Karpas-422 (cell line): ENCODE measurements at places on chromosomes 1 and 21. TPM values are rescaled to one million over a fixed set of nuclear protein-coding genes. Genes with fewer than 3 reads are reported as not detected.

DNA sequence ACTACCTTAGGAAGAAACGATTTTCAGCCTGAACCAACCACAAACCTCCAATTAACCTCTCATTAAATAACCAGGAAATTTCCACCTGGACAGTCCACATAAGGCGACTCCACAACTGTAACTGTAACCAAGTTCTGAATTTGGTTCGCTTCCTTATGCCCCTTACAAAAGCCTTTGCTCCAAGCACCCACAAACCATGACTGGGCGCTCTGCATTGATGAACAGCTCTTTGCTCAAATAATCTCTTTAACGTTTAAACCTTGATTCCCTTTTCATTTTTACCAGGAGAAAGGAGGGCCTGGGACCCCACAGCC is 38.2 kb upstream of the ZNF124 start:
- peak overlapping the region; percentile 75 for H3K4me3 ChIP-seq
- H3K27ac ChIP-seq = peak overlapping the region; percentile 36; the same call in 1 of the 2 replicates
- DNase-seq = no peak
- H3K36me3 ChIP-seq = peaks cover 40% of the 10 kb centered on the region

GRCh38 chr21:34845521-34846451 is 177.0 kb downstream of the CLIC6 start:
- no peak overlapping the region for H3K27ac ChIP-seq
- H3K36me3 ChIP-seq = no peaks in the 10 kb centered on the region
- H3K4me1 ChIP-seq = no peaks in the 10 kb centered on the region
- no peak overlapping the region for H3K4me3 ChIP-seq
- DNase-seq = no peak

GRCh38 chr1:63748641-63749040 is 25.2 kb upstream of the ROR1 start:
- H3K4me1 ChIP-seq = no peaks in the 10 kb centered on the region
- no peak overlapping the region for H3K27ac ChIP-seq

DNA sequence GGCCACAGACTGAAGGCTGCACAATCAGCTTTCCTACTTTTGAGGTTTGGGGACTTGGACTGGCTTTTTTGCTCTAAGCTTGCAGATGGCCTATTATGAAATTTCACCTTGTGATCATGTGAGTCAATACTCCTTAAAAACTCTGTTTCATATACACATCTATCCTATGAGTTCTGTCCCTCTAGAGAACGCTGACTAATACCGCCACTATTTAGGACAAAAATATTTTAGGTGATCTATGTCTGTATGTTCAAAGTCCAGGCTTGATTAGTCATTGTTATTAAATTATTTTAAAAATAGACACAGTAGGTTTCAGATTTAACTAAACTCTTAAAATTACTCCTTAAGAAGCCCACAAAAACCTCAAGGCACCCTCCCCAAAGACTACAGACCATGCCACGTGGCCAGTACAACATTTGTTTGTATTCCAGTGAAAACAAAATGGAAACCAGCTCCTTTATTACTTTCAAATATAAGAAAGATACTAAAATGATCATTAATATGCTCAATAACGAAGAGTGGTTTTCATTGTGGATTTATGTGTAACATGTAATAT is 63.1 kb downstream of the TMPRSS15 start:
- H3K36me3 ChIP-seq = no peaks in the 10 kb centered on the region
- no peaks in the 10 kb centered on the region for H3K27me3 ChIP-seq
- no peak overlapping the region for H3K4me3 ChIP-seq
- H3K4me1 ChIP-seq = no peaks in the 10 kb centered on the region

DNA sequence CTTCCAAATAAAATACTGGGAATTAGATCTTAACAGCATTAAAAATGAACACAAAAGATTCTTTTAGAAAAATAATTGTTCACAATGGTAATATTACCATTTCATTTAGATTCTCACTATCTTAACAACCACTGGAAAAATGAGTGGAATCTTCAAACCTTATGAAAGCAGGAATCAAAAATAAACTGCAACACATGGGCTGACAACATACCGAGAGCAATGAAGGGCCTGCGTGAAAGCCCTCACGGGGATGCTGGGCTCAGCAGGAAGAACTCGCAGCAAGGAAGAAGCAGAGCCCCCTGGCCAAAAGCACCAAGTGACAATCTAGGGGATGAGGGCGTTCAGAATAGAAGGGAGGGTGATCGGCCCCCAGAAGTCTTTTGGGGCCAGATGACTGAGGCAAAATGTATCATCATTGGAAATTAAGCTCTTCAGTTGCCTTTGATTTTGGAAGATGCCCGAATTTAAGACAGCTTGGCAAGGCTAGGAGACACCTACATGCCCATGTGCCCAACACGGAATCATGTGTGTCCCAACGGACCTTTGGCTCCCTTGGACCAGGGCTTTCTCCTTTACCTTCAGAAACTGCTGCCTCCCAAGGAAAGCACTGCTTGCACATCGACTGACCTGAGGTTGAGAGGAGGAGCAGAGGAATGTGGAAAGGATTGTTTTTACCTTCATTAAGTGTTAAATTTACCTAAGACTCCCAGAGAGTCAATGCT is 103.9 kb downstream of the TGFBR3 start:
- H3K4me1 ChIP-seq = no peaks in the 10 kb centered on the region
- no peak overlapping the region for H3K27ac ChIP-seq
- no peaks in the 10 kb centered on the region for H3K36me3 ChIP-seq
- no peak overlapping the region for H3K4me3 ChIP-seq

GRCh38 chr1:228459091-228459993 is 27.8 kb upstream of the RNF187 start:
- H3K27ac ChIP-seq = no peak overlapping the region
- H3K27me3 ChIP-seq = no peaks in the 10 kb centered on the region
- DNase-seq = no peak
- no peak overlapping the region for H3K4me3 ChIP-seq
- H3K36me3 ChIP-seq = no peaks in the 10 kb centered on the region

DNA sequence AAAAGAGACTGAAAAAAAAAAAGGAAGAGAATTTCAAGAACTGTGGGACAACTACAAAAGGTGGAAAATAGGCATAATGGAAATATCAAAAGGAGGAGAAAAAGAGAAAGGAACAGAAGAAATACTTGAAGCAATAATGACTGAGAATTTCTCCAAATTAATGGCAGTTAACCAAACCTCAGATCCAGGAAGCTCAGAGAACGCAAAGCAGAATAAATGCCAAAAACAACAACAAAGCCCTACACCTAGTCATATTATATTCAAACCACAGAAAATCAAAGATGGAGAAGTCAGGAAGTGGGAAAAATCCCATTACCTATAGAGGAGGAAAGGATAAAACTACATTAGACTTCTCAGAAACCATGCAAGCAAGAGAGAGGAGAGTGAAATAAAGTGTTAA is 20.7 kb upstream of the AHCYL1 start:
- no peak for DNase-seq
- no peak overlapping the region for H3K4me3 ChIP-seq
- H3K36me3 ChIP-seq = no peaks in the 10 kb centered on the region
- H3K27me3 ChIP-seq = no peaks in the 10 kb centered on the region; the same call in 1 of the 2 replicates
- no peak overlapping the region for H3K27ac ChIP-seq

GRCh38 chr1:212215910-212216309 is 69.3 kb upstream of the PPP2R5A start:
- no peak for DNase-seq
- H3K4me3 ChIP-seq = no peak overlapping the region
- no peaks in the 10 kb centered on the region for H3K27me3 ChIP-seq
- no peaks in the 10 kb centered on the region for H3K4me1 ChIP-seq
- H3K36me3 ChIP-seq = no peaks in the 10 kb centered on the region

DNA sequence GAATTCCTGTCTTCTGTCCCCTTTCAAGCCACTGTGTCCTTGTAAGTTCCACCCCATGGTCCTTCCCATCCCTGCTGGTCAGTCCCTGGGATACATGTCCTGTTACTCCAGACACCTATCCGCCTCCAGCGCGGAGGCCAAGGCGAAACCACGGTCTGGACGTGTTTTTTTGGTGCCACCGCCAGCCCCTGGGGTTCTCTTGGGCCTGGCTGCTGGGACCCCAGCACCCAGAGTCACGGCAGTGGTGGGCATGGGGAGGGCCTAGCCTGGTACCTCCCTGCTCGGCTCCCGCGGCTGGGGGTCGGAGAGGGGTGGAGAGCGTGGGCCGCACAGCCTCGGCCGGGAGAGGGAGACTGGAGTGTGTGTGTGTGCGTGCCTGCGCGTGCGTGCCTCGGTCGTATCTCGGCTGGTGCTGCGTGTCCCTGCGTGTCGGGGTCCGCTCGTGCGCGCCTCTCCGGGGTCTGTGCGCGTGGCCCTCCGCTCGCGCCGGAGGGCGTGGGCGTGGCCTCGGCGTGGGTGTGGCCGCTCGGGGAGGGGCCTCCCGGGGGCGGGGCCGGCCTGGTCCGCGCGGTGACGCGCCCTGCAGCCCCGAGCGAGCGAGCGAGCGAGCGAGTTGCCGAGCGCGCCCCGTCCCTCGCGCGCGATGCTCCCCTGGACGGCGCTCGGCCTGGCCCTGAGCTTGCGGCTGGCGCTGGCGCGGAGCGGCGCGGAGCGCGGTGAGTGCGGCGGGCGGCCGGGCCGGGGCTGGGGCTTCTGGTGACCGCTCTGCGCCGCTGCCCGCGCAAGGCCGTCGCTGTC is at the start of gene VWA1:
TSS of gene VWA1 (plus strand) at position 585 of the 798 bp plus-strand sequence. CDS start at position 644, 59 bp downstream.
- no peak within 1 kb of the TSS for H3K4me3 ChIP-seq
- H3K27ac ChIP-seq = no peak within 1 kb of the TSS
- DNase-seq = no peak
- H3K36me3 ChIP-seq = no peaks in the 10 kb centered on the region

GRCh38 chr1:27668121-27668807 is 3.7 kb downstream of the IFI6 start:
- H3K4me3 ChIP-seq = no peak overlapping the region
- no peak overlapping the region for H3K27ac ChIP-seq
- DNase-seq = no peak
- no peaks in the 10 kb centered on the region for H3K36me3 ChIP-seq

DNA sequence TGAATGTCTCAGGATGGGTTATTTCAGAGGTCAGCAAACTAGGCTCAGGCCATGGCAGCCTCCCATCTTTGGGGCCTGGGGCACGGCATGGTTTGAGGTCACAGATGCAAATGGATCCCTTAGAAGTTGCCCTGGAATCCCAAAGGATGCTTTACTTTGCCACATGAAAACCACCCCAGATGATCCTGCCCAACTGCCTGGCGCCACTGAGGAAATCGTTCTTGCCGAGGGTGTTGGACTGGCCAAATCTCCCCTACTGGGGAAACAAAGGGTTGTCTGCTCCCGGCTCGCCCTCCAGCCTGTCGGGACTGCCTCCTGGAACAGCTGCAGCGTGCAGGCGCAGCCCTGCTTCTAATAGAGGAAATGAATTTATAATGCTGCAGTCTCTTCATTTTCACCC is 173.0 kb upstream of the LMO4 start:
- no peak overlapping the region for H3K4me3 ChIP-seq
- no peaks in the 10 kb centered on the region for H3K27me3 ChIP-seq
- H3K4me1 ChIP-seq = peaks cover 18% of the 10 kb centered on the region
- no peaks in the 10 kb centered on the region for H3K36me3 ChIP-seq

- no peak overlapping the region for H3K4me3 ChIP-seq
- H3K27ac ChIP-seq = no peak overlapping the region
- DNase-seq = no peak
- H3K27me3 ChIP-seq = no peaks in the 10 kb centered on the region
- H3K36me3 ChIP-seq = no peaks in the 10 kb centered on the region
- no peaks in the 10 kb centered on the region for H3K4me1 ChIP-seq
Measured at GRCh38 chr1:59427155-59427554, 130.3 kb downstream of the FGGY start.

DNA sequence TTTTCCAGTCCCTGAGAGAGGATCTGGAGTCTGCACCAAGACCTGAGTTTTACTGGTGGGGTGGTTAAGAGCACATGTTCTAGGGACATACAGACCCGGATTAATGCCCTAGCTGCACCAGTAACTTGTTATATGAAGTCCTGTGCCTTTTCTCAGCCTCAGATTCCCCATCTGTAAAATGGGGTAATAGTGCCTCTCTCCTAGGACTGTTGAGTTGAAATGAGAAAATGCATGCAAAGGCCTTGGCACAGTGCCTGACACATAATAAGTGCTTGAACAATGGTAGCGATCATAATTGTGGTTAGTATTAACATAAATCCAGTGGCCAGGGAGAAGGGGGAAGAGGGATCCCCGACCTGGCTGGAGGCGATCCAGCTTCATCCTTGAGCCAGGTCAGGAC is 12.3 kb downstream of the AHDC1 start:
- no peaks in the 10 kb centered on the region for H3K4me1 ChIP-seq
- no peak overlapping the region for H3K4me3 ChIP-seq
- no peaks in the 10 kb centered on the region for H3K27me3 ChIP-seq

- H3K4me3 ChIP-seq = no peak overlapping the region
- no peaks in the 10 kb centered on the region for H3K36me3 ChIP-seq
- H3K27me3 ChIP-seq = no peaks in the 10 kb centered on the region
Measured at GRCh38 chr1:38456531-38456876, 403.1 kb downstream of the RRAGC start.

DNA sequence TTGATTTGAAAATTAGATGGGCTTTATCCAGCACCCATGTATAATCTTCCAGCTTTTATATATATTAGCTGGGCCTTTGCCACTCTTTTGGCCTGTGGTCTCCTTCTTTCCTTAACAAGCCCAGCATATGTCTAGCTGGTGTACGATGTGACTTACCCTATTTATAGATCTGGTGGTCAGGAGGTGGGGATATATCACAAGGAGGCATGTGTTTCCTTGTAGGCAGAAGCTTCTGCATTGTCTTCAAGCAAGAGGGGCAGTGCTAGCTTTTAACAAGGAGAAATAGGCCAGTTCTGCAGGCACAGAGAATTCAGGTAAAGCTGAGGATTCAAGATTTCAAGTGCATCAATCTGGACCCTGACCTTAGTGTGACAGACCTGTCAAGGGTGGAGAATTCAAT is 38.0 kb upstream of the DNASE2B start:
- no peaks in the 10 kb centered on the region for H3K27me3 ChIP-seq
- no peak overlapping the region for H3K27ac ChIP-seq
- H3K4me1 ChIP-seq = no peaks in the 10 kb centered on the region
- H3K36me3 ChIP-seq = no peaks in the 10 kb centered on the region

DNA sequence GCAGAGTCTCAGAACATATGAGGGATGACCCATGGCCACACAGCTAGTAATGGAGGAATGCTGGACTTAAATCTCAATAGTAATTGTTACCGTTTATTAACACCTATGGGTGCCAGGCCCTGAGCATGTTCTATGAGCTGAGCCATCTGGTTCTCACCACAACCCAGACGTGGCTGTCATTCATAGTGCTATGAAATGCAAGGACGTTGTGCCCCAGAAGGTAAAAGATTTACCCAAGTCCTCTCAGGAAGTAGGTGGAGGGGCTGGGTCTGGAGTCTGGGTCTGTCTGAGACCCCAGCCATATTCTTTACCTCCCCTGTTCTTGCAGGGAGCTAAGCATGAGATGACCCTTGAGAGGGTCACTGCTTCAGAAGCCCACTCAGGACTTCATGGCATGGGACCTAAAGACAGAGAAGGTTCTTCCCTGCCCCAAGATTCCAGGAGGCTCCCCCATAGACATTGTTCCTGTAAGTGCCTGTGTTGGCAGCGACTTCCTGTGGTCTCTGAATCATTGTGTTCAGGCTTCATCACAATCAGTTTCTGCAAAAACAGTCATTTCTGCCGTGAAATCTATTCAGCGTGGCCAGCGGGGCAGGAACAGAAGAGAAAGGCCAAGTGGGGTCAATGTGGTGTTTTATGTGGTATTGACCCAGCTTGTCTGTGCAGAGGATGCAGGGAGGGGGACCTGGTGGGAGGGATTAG is 475.4 kb downstream of the PTPRU start:
- H3K36me3 ChIP-seq = no peaks in the 10 kb centered on the region
- H3K27me3 ChIP-seq = no peaks in the 10 kb centered on the region
- DNase-seq = no peak
- no peak overlapping the region for H3K4me3 ChIP-seq
- no peaks in the 10 kb centered on the region for H3K4me1 ChIP-seq

WNT9A gene
- total RNA-seq = not detected in 2 replicates

WDR64 gene
- not detected in 2 replicates for total RNA-seq

APP gene
- total RNA-seq = not detected in 2 replicates

NEXN gene
- total RNA-seq = 0.41 TPM in 1 of 2 replicates, not detected in the other
